ENCODE measurements at places on chromosomes 5 and 9.
A peak's percentile ranks its signal among the peaks of the same experiment; 100 is the strongest.

- no peak for DNase-seq
Observed at GRCh38 chr9:132154863-132155567, 6.8 kb upstream of the NTNG2 start.

DNA sequence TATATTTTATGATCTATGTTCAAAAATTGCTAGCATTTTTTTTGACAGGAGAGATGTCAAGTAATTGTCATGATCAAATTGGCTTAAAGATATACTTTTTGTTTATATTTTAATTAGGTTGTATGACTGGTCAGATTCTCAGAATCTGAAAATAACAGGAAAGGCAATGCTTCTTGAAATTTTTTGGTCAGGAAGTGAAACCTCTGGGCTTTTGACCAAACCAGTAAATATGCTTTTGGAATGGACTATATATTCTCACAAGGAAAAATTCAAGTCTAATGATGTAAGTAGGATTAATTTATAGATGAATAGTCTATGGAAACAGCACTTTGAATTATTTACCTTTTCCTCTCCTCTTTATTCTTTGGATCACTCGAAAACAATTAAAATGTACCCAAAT, 52.3 kb downstream of the SLF1 start:
- DNase-seq, result no peak

GRCh38 chr9:109945573-109945972, 165.6 kb downstream of the PALM2AKAP2 start:
- no peak for DNase-seq

- no peak for DNase-seq
Observed at GRCh38 chr5:170408877-170409660, 19.9 kb upstream of the KCNMB1 start.

DNA sequence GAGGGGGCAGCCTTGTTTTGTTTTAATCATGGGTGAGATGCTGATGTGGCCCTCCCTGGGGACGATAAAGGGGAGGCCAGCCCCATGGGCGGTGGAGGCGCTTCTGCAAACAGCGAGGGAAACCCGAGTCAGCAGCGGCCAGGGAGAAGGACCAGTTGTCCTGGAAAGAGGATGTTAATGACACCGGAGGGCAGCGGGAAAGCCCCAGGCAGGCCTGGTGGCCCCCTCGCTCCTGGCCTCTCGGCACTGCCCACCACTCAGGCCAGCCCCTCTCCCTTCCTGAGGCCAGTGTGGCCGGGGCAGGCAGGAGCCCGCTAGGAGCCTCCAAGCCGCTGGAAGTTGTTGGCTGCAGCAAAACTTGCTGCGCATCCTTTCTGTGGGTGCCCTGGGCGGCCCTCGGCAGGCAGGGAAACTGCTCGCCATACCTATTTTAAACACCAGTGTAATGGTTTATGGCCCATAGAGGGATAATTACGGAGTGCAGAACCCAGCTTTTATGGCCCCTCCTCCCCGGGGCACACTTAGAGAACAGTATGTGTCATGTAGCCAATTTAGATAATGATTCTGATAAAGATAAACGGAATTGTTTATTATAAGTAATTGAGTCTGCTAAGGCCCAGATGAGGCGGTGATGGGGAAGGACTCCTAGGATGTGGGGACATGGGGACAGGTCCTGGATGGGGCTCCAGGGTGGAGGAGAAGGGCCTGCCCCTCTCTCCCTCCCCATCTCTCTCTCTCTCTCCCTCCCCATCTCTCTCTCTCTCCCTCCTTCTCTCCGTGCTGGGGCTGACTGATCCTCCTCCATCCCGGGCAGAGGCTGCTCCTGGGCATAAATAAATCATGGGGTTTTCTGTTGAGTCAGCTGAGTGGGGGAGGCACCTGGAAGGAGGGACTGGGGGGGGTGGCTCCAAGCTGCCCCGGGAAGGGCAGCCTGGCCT, 36.9 kb downstream of the LMX1B start:
- DNase-seq, result no peak

GRCh38 chr5:71834601-71835000, 115.5 kb downstream of the CARTPT start:
- DNase-seq, result no peak

- DNase-seq, result no peak
Observed at GRCh38 chr9:134558124-134558905, 83.3 kb upstream of the COL5A1 start.

GRCh38 chr9:70113403-70114022, 69.9 kb downstream of the MAMDC2 start:
- peak; percentile 73 for DNase-seq

- DNase-seq, result no peak
Observed at GRCh38 chr5:32785611-32786254, 74.6 kb downstream of the NPR3 start.

DNA sequence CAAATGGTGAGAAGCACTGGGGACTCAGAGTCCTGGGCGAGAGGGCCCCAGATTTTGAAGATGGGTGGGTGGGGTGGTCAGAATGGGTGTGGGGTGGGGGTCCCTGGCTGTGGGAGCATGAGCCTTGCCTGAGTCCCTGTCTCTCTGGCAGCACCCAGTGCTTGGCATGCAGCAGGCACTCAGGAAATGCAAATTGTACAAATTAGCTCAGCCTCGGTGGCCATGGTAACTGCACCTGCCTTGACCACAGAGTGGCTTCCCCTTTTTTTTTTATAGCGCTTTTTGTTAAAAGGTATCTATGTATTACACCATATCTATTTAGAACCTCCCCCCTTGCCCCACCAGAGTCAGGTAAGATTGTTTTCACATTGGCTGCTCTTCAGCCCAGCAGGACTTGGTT, 19.2 kb upstream of the PITX1 start:
- no peak for DNase-seq

DNA sequence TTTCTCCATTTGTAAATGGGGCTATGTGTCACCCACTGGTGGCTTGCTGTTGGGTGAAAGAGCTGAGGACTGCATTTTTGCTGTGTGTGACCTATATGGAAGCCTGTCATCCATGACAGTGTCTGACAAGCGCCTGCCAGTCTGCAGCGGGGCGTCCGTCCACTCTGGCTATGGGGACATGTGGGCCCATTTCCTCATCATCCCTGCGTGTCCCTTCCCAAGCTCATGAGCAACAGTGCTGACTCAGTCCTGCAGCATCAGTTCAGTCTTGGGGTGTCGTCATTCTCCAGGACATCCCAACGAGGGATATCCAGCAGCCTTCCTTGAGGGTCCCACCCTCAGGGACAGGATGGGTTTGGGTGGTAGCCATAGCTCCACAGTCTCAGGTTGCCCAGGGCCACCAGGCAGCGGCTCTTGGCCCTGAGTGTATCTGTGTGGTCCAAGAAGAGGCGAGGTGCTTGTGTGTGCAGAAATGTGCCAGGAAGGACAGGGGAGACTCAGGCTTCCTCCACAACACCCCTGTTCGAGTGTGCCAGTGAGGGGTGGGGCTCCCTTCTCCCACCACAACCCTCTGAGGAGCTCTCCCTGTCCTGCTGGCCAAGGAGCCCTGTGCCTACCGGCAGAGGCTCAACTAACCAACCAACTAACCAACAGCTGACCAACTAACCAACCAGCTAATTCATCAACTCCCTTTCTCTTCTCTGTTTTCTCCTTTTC, 2.1 kb downstream of the FGD3 start:
- no peak for DNase-seq

GRCh38 chr5:119400245-119400644, 44.4 kb downstream of the TNFAIP8 start:
- no peak for DNase-seq

Measured in left ventricle myocardium superior (tissue), 1 donor.